ENCODE measurements at places on chromosomes 6 and 20. TPM values are rescaled to one million over a fixed set of nuclear protein-coding genes. Genes with fewer than 3 reads are reported as not detected.

DNA sequence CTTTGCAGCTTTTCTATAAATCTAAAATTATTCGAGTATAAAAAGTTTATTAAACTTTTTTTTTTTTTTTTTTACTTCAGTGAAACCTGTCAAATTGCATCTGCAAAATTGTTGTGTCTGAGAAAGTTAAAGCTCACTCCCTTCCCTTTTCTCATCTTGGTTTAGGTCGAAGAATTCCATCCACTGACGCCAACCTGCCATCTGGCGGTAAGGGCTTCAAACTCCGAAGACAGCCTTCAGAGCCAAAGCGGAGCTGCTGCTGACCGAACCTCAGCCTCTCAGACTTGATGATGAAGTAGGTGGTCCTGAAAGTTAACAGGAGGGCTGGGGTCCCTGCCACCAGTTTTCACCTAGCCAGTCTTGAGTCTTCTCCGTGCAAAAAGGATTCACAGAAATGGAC lies 29.6 kb upstream of the VAPB start:
- H3K4me1 ChIP-seq, result peaks cover 13% of the 10 kb centered on the region
- H3K4me3 ChIP-seq, result no peak overlapping the region
- H3K36me3 ChIP-seq, result peaks cover 8% of the 10 kb centered on the region
- no peaks in the 10 kb centered on the region for H3K27me3 ChIP-seq
- DNase-seq, result no peak

DNA sequence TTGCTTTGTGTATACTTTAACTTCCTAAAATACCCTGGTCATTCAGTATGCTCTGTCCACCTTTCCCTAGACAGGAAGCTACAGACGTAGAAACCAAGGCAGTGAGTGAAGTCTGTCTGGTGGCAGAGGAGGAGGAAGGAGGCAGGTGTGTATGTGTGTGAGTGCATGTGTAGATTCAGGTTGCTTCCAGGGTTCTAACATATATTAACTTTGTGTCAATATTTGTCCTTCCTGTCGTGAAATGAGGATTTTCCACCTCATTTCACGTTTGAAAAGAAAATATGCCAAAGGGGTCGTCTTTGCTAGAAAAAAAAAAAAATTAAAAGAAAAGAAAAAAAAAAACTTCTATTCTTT lies 411.5 kb downstream of the PKHD1 start:
- H3K36me3 ChIP-seq, result no peaks in the 10 kb centered on the region
- no peak overlapping the region for H3K4me3 ChIP-seq
- DNase-seq, result no peak
- no peaks in the 10 kb centered on the region for H3K27me3 ChIP-seq
- H3K4me1 ChIP-seq, result no peaks in the 10 kb centered on the region

GRCh38 chr6:70763754-70764510 lies 96.2 kb downstream of the SMAP1 start:
- no peak overlapping the region for H3K4me3 ChIP-seq
- no peak for DNase-seq
- no peaks in the 10 kb centered on the region for H3K27me3 ChIP-seq
- no peaks in the 10 kb centered on the region for H3K36me3 ChIP-seq
- H3K27ac ChIP-seq, result no peak overlapping the region
- no peaks in the 10 kb centered on the region for H3K4me1 ChIP-seq

DNA sequence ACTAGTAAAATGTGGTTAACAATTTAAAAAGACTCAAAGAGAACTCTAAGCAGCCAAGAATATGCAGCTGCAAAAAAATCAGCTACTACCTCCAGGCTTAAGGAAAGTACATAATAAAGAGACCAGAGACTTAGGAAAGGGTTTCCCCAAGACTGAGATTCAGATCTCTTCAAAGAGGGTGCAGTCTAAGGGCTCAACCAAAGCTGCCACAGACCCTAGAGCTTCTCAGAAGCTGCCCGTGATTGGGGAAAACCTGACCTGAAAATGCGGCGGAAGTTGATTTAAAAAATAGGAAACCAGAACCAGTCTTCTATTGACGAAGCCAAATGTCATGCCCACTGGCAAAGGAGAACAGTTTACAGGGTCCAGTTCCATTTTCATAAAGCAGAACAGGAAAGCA lies 516.8 kb upstream of the MARCKS start:
- no peak overlapping the region for H3K27ac ChIP-seq
- H3K36me3 ChIP-seq, result no peaks in the 10 kb centered on the region
- DNase-seq, result no peak
- no peaks in the 10 kb centered on the region for H3K4me1 ChIP-seq

DNA sequence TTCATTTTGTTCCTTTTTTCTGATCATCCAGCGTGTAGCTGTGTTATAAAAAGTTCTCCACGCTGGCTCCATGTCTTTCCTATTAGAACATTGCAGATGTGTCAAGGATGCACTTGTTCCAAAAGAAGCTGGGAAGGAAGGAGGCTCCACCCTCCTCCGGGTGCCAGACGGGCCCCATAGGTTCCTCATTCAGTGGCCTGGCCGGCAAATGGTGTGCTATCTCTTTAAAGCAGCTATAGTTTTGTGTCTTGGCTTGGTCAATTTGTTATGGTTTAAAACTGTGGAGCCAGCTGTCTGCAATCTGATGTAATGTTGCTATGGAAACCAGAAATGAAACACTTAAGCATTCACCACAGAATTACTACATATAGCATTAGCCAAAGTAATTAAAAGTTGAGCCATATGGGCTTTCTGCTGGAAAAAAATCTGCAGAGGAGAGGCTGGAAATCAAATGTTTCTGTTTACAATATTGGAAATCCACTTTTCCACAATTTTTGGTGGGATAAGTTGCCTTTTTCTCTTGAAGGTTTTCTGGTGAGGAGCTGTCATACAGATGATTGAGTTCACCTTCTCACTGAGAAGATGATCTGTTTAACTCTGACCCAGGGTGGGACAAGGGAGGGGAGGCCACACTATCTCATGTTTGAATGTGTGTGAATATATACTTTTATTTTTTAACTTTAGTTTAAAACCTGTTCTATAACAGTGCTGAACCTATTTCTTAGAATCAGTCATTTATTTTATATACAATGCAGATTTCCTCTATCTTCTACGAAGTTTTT lies 167.4 kb downstream of the SASH1 start:
- no peaks in the 10 kb centered on the region for H3K27me3 ChIP-seq
- H3K36me3 ChIP-seq, result no peaks in the 10 kb centered on the region
- no peak for DNase-seq
- H3K4me1 ChIP-seq, result peaks cover 71% of the 10 kb centered on the region

DNA sequence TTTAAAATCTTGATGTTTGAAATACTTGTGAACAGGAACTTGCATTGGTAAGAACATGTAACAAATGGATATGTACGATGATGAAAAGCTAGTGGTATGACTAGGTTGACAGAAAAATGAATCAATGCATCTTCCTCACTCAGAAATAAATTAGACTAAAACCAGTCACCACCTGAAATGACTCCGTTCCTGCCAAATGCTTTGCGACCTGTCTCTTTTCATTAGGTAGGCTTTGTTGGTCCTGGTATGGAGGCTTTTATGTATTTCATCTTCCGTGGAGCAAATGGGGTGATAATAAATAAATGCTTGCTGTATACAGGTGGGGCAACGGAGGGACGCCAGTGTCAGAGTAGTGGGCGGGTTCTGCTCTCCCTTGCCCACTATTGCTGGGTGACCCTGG lies 17.1 kb upstream of the ULBP3 start:
- no peaks in the 10 kb centered on the region for H3K27me3 ChIP-seq
- H3K36me3 ChIP-seq, result no peaks in the 10 kb centered on the region
- no peaks in the 10 kb centered on the region for H3K4me1 ChIP-seq
- DNase-seq, result no peak

Gene GATA5
- 0.33 TPM for total RNA-seq

DNA sequence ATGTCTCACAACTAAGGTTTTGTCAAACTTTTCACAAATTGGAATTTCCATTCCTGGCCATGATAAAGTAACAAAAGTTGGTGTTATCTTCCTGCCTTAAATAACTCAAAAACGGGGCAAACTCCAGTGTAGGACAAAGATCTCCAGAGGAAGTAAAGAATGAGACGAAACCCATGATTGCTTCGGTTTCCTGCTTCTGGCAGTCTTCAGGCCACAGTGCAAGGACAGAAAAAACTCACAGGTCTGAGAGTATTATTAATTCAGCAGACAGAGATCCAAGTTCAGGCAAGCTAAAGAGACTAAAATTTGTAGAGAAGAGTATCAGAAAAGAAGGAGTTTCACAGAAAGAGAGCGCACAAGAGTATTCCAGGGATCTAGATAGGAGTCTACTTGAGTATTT lies 64.8 kb upstream of the RCAN2 start:
- no peak for DNase-seq
- no peaks in the 10 kb centered on the region for H3K36me3 ChIP-seq
- H3K27me3 ChIP-seq, result no peaks in the 10 kb centered on the region

Measured in esophagus muscularis mucosa (tissue), 4 donors.